ENCODE measurements at places on chromosomes 7 and 10. TPM values are rescaled to one million over a fixed set of nuclear protein-coding genes. Genes with fewer than 3 reads are reported as not detected.

LEP gene
- not detected for total RNA-seq

CUZD1 gene
- total RNA-seq = 1.8 TPM

C10orf67 gene
- total RNA-seq = 0.11 TPM

IFIT5 gene
- total RNA-seq = 11.3 TPM

LRRC4 gene
- not detected for total RNA-seq

JAKMIP3 gene
- 1.6 TPM for total RNA-seq

FAM25G gene
- total RNA-seq = 1.1 TPM

CALN1 gene
- total RNA-seq = not detected

FRMD4A gene
- total RNA-seq = 4.5 TPM

CLDN12 gene
- 23.8 TPM for total RNA-seq

GRM3 gene
- total RNA-seq = not detected

CPA4 gene
- total RNA-seq = 6.8 TPM

OR2A1 gene
- total RNA-seq = not detected

FEZF1 gene
- not detected for total RNA-seq

EIF5AL1 gene
- total RNA-seq = 3.1 TPM

SFTPD gene
- total RNA-seq = 0.22 TPM

ING3 gene
- total RNA-seq = 7.6 TPM

XRCC2 gene
- total RNA-seq = 5.7 TPM

Measured in A549 treated with RU486 at 1 μM for 4 hours (cell line).